Natural killer cell treated with Interleukin-12 subunit alpha and Interleukin-12 subunit beta and Interleukin-15 and Interleukin-18, amount 100 ng/mL, for 72 hours (primary cell): ENCODE measurements at places on chromosomes 5 and 9. TPM values are rescaled to one million over a fixed set of nuclear protein-coding genes. Genes with fewer than 3 reads are reported as not detected.

The ARID3C gene
- total RNA-seq, result 0.31 TPM

The BRINP1 gene
- not detected for total RNA-seq

The FOCAD gene
- 26.6 TPM for total RNA-seq

The COL23A1 gene
- 0.19 TPM for total RNA-seq

The SLC25A2 gene
- total RNA-seq, result 2.2 TPM

The SV2C gene
- 0.06 TPM for total RNA-seq

The PRDM9 gene
- not detected for total RNA-seq

The CEP120 gene
- 35.8 TPM for total RNA-seq

The ACOT12 gene
- total RNA-seq, result not detected

GRCh38 chr9:110977259-110977709 is 61.0 kb downstream of the LPAR1 start:
- no peak for DNase-seq

DNA sequence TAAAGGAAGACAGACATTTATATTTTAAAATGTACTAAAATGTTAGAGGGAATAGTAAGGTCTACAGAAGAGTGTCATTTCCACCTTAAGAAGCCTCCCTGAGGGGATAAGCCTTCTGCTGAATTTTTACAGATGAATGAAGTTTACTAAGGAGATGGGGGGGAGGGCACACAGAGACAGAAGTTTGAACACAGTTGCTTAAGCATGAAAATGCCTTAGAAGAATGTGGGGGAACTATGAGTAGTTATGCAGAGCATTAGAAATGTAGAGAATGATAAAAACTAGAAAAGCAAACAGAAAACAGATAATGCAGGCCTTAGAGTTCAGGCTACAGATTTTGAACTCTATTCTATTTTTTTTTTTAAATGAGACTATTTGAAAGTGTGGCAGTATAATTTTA is 232.2 kb upstream of the VLDLR start:
- no peak for DNase-seq

DNA sequence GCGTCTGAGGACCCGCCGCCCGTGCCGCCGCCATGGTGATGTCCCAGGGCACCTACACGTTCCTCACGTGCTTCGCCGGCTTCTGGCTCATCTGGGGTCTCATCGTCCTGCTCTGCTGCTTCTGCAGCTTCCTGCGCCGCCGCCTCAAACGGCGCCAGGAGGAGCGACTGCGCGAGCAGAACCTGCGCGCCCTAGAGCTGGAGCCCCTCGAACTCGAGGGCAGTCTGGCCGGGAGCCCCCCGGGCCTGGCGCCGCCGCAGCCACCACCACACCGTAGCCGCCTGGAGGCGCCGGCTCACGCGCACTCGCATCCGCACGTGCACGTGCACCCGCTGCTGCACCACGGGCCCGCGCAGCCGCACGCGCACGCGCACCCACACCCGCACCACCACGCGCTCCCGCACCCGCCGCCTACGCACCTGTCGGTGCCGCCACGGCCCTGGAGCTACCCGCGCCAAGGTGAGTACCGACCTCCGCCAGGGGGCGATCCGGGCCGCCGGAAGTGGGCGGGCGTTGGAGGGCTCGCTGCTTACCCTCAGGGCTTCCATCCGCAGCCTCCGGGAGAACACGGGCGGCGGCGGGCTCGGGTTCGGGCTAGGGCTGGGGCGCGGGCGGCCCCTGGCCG is 8.5 kb downstream of the PRR7 start:
- peak; percentile 91 for DNase-seq

DNA sequence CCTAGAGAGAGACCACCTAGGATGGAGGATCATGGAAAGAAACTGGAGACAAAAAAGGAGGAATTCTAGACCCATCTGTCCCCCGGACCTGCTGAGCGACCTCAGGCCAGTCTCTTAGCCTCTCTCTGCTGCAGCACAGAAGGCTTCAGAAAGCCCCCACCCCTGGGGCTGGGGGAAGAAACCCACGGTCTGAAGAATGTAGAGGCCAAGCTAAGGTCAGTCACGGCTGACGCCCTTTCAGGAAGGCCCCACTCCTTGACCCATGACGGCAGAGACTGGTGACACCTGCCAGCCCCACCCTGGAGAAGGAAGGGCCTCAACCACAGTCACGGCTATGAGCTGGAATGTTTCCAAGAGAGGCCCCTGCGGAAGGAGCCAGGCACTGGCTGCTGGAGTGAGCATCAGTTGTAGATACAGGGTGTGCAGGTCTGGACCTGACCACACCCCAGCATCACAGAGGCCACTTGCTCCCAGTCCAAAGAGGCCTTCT is 120.5 kb upstream of the BOD1 start:
- no peak for DNase-seq

- DNase-seq, result no peak
Observed at GRCh38 chr5:25858019-25858418, 1180.4 kb downstream of the CDH9 start.

- no peak for DNase-seq
Observed at GRCh38 chr5:74541381-74541781, 99.1 kb downstream of the ENC1 start.

- no peak for DNase-seq
Observed at GRCh38 chr9:77175151-77175550, 2.2 kb upstream of the VPS13A start.

GRCh38 chr5:143916451-143916850 is 104.5 kb downstream of the HMHB1 start:
- DNase-seq, result no peak

DNA sequence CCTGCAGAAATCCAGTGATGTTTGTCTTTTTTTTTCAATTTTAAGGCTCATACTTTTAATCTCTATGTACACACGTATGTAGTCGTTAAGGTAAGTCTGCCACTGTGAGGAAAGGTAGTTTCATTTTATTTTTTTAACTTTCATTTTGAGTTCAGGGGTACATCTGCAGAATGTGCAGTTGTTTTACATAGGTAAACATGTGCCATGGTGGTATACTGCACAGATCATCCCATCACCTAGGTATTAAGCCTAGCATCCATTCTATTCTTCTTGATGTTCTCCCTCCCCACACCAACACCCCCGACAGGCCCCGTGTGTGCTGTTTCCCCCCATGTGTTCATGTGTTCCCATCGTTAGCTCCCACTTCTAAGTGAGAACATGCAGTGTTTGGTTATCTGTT is 19.7 kb downstream of the MUSK start:
- DNase-seq, result no peak

- no peak for DNase-seq
Observed at GRCh38 chr5:73940026-73940425, 314.0 kb downstream of the ARHGEF28 start.

GRCh38 chr9:115250621-115251032 is 132.7 kb upstream of the TNC start:
- DNase-seq, result no peak

- DNase-seq, result no peak
Observed at GRCh38 chr5:10788358-10788757, 27.3 kb upstream of the DAP start.

DNA sequence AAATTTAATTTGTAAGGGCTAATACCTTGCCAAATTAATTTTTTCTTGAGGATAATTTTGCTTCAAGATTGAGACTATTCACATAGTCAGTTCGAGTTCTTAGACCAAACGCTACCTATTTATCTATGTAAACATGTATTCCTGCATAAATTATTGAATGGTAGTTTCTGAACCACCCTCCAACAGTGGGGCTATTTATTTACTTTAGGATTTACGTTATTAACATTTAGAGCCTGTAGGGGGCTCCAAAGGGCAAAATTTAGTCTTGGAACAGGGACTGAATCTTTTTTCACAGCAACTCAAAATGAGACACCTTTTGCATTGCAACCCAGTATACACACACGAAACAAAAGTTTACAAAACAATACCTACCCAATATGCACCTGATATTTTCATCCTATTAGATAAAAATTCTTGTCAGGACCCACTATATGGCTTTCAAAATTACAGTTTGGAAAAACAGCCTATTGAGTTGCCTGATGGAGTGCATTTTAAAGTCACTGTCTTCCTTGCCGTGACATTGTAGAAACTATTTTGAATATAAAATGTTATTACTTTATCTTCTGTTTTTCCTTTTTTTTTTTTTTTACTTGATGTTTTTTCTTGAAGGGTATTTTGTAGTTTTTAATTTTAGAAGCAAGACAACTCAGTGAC is 47.1 kb upstream of the POU4F3 start:
- peak; percentile 59 for DNase-seq

GRCh38 chr5:97162045-97162444 is 19.6 kb upstream of the LIX1 start:
- no peak for DNase-seq

- DNase-seq, result no peak
Observed at GRCh38 chr9:118129541-118129940, 425.3 kb downstream of the TLR4 start.

DNA sequence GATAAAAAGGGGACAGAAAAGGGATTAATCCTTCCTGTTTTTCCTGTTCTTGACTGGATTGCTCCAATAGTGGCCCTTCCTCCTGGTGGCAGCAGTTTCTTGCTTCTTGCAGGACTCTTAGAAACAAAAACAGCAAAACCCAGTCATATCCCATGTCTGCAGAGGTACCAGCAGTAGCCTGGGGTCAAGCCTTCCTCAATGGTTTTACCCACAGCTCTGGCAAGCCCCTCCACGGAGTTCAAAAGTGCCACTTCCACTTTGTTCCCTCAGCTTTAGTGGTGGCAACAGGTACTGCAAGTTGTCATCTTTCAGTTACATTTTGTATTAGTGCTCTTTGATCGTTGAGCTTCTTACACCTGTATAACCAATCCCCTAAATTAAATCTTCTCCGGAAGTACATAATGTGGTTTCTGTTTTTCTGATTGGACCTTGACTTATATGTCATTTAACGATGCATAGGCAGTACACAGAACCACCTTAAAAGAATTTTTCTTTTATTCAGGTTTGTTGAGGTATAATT is 8.7 kb upstream of the RANBP6 start:
- no peak for DNase-seq
